ENCODE measurements at places on chromosomes 2 and 18.

- DNase-seq, result no peak
Measured at GRCh38 chr2:85423525-85423924, 5.0 kb downstream of the SH2D6 start.

DNA sequence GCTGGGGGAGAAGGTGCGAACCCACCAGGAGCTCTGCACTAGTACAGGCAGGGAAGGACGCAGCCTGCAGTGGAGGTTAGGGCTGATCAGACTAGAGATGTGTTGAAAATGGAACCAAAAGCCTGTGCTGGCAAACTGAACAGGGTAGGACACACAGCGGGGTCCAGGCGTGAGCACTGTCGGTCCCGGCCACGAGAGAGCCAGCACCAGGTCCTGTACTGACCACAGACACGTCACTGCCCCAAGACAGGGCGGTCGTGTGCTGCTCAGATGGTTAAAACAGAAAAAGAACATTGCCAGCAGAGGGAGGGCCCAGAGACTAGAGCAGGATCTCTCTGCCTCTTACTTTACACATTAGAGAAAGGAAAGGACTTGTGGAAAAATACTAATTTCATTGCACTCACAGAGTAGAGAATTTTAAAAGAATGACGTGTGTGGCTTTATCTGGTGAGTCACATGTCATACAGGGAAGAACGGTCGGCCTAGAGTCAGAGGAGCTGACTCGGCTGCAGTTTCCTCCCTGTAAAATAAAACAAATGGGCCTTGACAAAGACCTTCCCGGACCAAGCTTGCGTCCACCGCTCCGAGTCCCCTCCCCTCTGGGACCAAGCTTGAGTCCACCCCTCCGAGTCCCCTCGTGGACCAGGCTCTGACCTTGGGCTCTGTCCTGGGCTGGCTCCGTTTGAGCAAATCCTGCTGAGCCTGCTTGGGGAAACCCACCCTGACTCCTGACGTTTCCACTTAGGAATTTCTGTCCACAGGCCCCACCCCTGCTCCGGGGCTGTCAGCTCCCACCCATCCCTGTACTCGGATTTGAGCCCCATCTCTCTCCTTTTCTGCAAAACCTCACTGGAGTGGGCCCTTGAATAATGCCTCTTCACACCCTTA is 16.7 kb upstream of the ADI1 start:
- no peak for DNase-seq

DNA sequence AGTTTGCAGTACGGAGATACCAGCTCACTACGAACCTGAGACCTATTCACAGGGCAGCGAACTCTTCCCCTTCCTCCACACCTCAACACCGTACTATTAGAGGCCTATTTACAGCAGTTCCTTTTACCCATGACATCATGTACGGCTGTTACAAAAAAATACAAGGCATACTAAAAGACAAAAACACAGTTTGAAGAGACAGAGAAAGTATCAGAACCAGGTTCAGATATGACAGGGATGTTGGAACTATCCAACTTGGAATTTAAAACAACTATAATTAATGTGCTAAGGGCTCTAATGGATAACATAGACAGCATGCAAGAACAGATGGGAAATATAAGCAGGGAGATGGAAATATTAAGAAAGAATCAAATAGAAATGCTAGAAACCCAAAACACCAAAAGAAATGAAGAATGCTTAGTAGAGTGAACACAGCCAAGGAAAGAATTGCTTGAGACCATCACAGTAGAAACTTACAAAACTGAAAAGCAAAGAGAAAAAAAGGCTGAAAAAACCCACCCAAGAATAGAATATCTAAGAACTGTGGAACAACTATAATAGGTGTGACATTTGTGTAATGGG is 99.2 kb upstream of the ZNF521 start:
- no peak for DNase-seq

GRCh38 chr2:144115739-144116291 is 404.1 kb downstream of the ZEB2 start:
- DNase-seq, result no peak

GRCh38 chr18:21456428-21457178 is 143.9 kb downstream of the ESCO1 start:
- DNase-seq, result no peak

GRCh38 chr2:151644580-151644979 is 89.7 kb downstream of the NEB start:
- DNase-seq, result no peak

All from GM06990 (cell line).